Activated CD4-positive, alpha-beta T cell treated with anti-CD3 and anti-CD28 coated beads for 36 hours (primary cell): ENCODE measurements at places on chromosomes 11 and 22.

DNA sequence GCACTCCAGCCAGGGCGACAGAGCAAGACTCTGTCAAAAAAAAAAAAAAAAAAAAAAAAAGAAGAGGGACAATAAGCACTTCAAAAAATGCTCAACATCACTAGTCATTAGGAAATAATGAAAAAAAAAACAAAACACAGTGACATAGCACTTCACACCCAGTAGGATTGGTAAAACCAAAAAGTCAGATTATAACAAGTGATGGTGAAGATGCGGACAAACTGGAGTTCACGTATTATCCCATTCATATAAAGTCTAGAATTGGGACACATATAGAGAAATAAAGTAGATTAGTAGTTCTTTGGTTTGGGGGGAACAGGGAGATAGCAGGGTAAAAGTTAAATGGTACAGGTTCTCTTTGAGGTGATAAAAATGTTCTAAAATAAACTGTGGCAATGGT lies 64.6 kb downstream of the MRTFA start:
- DNase-seq, result no peak

DNA sequence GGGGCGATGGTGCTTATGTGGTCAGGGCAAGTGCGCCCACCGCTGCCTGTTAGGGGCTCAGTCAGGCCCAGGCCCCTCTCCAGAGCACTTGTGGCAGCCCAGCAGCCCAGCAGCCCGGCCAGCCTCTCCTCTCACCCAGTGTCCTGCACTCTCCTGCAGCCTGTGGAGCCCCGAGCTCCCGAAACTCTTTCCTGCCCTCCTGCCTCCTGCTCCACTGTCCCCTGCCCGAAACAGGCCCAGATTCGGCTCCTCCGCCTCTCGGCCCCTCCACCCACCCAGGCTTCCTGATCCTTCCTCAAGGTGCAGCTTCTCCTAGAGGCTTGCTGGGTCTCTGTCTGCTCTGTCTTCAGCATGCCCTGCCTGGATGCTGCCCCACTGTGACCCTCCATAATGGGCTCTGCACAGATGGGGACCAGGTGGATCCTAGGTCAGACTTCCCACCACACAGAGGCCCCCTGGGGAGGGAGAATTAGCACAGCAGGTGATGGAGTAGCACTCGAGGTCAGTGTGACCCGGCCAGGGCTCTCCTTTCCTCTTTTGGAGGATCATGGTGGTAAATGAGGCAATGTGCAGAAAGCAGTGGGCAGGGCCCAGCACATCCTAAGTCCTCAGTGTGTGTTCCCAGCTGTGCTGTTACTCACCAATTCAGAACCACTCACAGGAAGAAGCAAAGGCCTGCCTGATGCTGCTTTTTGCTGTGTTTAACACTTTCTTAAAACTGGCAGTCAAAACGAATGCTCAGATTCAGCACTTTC lies 18.6 kb upstream of the NAP1L4 start:
- DNase-seq, result no peak

GRCh38 chr22:32354360-32355351 lies 3.0 kb upstream of the RFPL3 start:
- DNase-seq, result no peak

GRCh38 chr11:19868281-19868821 lies 155.7 kb downstream of the NAV2 start:
- DNase-seq, result no peak

DNA sequence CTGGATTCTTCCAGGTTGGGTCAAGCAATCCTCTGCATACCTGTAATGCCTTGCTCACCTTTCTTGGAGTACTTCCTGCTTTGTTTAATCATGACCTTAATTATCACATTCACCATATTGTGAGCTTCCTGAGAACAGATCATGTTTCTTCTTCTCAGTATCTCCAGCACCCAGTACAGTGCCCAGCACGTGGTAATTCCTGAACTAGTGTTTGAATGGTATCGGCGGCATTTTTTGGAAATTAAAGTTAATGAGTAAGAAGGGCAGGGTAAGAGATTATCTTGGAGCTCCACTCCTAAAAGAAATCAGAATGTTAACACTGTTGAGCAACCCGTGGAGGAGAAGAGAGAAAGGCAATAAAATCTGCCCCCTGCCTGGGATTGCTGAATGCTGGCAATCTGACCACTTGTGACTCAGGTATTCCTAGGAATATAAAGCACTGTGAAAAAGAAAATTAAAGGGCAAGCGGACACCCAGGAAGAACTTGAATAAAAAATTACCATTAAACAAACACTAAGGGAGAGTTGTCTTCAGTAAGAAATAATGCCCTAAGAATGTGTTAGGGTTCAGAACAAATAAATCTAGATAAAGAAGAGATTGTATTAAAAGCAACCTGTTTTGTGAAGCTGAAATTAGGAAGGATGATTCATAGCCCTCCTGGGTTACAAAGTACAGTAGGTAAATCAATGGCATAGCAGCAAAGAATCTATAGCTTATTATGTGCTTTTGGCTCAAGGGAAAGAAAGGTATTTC lies 92.9 kb downstream of the PDHX start:
- DNase-seq, result no peak

GRCh38 chr11:65102142-65103095 lies 6.4 kb downstream of the VPS51 start:
- no peak for DNase-seq

DNA sequence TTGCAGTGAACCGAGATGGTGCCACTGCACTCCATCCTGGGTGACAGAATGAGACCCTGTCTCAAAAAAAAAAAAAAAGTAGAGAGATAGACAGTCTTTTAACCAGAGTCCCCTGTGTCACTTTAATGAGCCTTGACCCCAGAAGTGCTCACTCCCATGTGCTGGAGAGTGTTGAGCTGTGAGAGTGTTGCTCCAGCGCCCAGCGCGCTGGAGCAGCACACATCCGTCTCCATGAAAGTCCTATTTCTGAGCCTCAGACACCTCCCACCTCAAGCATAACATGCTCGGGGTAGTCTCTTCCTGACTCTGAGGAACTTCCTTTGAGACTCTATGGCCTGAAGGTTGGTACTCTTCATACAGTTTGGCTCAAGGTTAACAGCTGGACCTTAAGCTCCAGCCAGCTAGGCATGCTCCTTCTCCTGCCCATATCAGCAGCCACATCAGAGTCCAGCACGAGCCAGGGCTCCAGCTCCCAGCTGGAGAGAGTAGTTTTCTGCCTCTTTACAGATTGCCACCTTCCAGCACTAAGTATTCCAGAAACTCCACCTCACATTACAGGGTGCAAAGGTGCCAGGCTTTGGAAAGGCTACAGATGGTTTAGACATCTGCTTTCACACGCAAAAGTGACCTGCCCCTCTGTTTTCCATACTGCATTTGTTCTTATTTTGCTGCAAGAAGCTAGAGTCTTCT lies 29.4 kb upstream of the UBASH3B start:
- no peak for DNase-seq

- DNase-seq, result peak; percentile 97
Measured at GRCh38 chr11:67464411-67465188, 4.5 kb downstream of the TMEM134 start.

DNA sequence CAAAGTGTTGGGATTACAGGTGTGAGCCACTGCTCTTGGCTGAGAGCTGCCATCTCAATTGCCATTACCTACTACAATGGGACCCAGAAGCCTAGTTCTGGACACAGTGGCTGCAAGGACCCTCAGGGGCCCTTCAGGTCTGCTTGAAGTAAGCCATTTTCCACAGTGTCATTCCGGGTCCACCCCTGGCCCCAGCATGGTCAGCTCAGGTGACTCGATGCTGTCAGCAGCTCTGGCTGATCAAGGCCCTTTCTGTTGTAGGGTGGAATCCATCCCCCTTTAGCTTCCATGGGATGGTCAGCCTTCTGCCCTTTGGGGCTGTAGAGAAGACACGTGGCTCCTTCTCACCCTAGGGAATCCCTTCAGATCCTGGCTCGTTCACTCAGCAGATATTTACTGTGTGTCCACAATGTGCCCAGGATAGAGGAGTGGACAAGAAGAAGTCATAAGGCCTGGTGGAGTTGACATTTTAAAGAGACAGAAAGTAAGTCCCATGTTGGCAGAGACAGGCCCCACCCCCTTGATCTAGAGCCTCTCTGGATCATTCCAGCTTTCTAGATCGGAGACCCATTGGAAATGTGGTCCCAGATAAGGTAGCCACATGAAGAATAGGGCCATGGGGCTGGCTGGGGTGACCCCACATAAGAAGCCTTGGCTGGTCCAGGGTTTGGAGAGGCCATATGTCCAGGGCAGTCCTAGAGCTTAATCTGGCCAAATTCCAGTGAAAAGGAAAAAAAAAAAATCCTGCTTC lies 15.1 kb upstream of the KAT5 start:
- no peak for DNase-seq

- peak; percentile 21 for DNase-seq
Measured at GRCh38 chr11:67435727-67436458, 1.6 kb downstream of the PTPRCAP start.

DNA sequence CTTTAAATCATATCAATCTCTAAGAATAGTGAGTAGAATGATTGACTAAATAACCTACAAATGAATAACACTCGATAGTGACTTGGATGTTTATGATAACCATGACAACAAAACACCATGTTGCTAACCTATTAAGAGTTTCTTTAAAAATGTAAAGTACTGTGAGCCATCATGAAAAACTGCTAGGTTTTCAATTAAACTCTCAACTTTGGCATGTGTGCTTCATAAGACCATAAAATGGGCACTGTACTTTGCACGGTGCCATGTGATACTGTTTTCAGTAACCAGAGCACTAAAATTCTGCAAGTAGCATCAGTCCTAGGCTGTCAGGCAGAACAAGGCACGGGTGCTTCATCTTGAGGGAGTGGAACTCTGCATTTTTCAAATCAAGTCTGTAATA lies 96.2 kb upstream of the TRIM77 start:
- no peak for DNase-seq

GRCh38 chr11:86938900-86939880 lies 16.0 kb downstream of the FZD4 start:
- no peak for DNase-seq

DNA sequence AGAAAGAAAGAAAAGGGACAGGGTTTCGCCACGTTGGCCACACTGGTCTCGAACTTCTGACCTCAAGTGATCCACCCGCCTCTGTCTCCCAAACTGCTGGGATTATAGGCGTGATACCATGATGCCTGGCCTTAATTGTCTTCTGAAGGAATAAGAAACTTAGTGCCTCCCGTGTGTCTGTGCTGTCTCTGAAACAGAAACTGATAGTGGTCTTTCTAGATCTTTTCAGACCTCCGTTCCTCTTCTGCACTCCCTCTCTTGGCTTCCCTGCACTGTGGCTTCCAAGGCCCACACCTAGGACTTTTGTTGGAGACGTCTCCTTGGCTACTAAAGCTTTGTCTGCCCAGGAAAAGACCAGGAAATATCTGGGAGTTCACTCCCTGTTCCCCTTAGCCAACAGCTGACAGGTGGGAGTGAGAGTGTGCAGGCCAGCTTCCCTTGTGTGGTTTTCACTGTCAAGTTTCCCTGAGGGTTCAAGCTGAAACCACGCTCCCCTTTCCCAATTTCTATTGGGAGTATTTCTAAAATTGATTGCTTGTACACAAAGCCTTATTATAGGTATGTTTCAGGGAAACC lies 10.1 kb upstream of the HTR3B start:
- no peak for DNase-seq

DNA sequence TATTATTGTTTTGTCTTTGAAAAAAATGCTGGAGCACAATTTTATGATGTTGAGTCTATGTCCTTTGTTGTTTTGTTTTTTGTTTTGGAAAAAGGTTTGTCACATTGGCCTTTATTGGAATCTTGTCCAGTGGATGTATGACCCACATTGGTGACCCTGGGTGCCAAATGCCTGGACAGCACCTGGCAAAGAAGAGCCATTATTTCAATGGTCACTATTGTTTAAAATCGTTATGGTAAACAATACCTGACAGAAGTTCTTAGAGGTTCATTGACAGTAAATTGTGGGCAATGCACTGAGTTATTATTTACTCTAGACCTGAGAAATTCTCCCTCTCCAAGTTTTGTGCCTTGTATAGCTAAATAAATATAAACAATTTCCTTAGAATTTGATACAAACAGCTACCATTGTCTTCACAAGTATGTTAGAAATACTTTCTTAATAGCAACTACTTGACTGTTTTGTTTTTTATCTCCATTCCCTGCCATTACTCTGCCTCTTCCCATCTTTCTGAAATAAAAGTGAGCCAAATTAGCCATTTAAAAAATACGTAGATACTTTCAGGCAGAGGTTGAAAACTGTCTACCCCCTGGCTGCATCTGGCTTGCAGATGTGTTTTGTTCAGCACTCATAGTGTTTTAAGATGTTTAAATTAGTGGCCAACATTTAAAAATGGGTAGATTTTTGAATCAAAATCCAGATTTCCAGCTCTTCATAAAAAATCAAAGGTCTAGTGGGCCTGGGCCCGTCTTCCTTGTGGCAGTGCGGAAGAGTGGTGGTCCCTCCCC lies 39.9 kb downstream of the BMAL1 start:
- no peak for DNase-seq

GRCh38 chr22:48955351-48956311 lies 872.0 kb downstream of the BRD1 start:
- DNase-seq, result no peak
